ENCODE measurements at places on chromosomes 1 and 21.

- DNase-seq, result no peak
These were observed 131.9 kb upstream of the COL6A1 start for GRCh38 chr21:45849651-45850050.

DNA sequence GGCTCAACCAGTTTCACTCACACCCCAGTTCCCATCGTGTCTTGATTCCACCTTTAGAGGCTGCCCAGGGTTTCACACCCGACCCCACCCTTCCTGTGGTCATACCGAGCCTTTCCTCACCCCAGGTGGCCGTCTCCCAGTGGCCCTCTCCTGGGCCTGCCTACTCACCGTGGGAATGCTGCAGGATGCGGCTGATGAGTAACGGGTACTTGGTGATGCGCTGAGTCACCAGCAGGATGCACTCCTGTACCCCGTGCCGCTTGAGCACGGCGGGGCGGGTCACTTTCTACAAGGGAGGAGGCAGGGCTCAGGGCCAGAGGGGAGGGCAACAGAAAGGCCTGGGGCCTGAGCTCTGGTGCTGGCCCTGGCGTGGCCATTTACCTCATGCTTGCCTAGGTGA is 16.4 kb downstream of the ARHGEF2 start:
- no peak for DNase-seq

DNA sequence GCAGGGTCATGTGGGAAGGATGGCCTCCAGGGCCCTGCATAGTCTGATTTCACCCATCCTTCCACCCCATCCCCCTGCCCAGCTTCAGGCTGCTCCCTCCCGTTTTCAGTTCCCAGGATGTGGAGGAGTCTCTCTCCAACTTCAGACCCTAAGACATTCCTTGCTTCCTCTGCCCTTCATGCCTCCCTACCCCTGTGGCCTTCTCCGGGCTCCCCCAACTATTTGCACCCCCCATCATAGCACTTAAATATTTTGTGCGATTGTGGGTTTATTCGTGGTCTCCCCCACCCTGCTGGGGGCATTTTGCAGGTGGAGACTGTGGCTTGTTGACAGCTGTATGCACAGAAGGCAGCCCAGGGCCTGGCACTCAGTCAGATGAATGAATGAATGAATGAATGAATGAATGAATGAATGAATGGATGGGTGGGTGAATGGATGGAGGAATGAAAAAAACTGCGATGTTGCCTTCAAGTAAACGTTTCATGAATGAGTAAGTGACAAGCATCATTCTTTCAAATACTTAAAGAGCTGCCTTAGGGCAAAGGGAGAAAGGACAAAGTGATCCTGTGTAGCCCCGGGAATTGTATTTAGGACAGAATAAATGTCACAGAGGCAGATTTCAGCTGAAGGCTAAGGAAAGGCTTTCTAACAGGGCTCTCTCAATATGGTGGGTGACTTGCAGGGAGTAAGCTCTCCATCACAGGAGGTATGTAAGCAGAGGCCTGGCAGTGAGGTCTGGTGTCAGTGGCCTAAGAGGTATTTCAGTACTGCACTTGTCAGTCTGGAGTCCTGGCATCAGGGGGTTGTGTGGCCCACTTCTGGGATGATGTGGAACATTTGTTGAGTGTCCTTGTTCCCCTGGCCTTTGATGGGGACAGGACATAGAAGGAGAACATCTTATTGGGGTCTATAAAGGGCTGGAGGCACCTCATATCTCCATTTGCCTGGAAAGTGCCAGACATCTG is 156.4 kb downstream of the PTPRU start:
- no peak for DNase-seq

DNA sequence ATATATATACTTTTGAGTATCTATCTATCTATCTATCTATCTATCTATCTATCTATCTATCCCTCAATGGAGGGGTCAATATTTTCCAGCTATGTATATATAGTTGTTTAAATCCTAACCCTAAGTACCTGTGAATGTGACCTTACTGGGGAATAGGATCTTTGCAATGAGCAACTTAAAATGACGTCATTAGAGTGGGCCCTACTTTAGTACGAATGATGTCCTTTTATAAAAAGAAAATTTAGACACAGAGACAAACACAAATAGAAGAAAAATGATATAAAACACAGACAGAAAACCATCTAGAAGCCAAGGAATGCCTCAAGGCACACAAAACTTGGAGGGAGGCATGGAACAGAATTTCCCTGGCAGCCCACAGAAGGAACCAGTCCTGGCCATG is 2283.7 kb downstream of the NCAM2 start:
- no peak for DNase-seq

DNA sequence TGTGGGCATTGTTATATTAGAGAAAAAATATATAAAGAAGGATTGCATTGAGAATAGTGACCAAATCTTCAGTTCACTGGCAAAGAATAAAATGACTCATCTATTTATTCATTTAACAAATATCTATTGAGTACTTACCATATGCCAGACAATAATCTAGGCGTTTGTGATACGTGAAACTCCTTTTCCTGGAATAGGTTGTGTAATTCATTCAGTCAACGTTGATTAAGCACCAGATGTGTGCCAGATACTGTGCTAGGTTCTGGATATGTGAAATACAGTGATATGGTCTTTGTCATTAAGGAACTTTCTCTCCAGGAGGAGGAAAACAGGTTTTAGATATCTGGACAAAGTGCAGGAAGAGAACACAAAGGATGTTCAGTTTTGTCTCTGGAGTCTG is 344.5 kb downstream of the RWDD3 start:
- no peak for DNase-seq

DNA sequence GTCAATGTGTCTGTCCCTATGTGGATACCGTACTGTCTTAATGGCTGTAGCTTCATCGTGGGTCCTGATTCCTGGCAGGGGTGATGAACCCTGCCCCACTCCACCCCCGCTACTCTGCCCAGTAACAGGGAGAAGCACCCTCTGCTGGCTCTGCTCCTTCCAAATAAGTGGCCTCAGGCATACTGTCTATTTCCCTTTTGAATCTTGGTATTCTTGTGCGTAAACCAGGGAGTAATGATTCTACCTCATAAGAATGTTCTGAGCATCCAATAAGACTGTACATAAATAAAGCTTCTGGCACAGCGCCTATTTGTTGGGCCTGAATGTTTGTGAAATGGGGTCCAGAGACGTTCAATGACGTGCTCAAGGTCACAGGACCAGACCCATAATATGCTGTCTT is 35.2 kb upstream of the CTPS1 start:
- no peak for DNase-seq

DNA sequence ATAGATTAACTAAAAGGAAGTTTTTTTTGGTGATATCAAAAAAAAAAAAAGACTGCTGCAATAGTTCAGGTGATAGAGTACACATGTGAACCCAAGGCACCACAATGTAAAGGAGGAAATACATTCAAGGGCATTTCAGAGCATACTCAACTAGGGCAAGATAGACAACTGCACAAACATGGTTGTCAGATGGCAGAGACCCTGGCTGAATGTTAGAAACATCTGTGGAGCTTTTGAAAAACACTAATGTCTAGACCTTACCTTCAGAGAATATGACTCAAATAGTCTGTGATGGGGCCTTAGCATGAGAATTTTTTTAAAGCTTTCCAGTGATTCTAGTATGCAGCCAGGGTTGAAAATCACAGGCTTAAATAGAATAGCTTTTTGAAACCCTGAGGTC is 173.6 kb downstream of the VAV3 start:
- DNase-seq, result no peak

GRCh38 chr1:200034761-200035396 is 7.4 kb downstream of the NR5A2 start:
- no peak for DNase-seq

- no peak for DNase-seq
These were observed 17.2 kb upstream of the RCSD1 start for GRCh38 chr1:167612587-167613385.

DNA sequence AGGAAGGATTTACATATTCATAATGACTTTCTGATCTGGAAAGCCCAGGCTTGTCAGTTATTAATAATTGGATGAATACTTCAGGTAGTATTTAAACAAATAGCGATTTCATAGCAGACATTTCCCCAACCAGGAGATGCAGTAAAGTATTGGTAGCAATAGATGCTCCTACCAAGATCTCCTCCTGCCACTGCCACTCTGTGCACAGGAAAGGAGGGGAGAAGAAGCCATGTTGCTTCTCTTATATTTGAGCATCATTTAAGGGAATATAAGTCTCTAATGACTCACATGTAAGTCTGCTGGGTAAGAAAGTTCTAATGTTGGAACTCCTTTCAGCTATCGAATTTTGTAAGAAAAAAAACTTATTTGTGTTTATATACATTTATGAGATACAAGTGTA is 420 bp upstream of the IFI16 start:
- no peak for DNase-seq

Data from stimulated activated CD4-positive, alpha-beta T cell treated with anti-CD3 and anti-CD28 coated beads, Interleukin-4, amount 100 ng/mL, for 1 hour (primary cell).